Large intestine (tissue), 12 donors: ENCODE measurements at places on chromosomes 11 and 22. TPM values are rescaled to one million over a fixed set of nuclear protein-coding genes. Genes with fewer than 3 reads are reported as not detected.

GRCh38 chr11:11122749-11123148 lies 230.3 kb downstream of the CSNK2A3 start:
- DNase-seq = no peak

DNA sequence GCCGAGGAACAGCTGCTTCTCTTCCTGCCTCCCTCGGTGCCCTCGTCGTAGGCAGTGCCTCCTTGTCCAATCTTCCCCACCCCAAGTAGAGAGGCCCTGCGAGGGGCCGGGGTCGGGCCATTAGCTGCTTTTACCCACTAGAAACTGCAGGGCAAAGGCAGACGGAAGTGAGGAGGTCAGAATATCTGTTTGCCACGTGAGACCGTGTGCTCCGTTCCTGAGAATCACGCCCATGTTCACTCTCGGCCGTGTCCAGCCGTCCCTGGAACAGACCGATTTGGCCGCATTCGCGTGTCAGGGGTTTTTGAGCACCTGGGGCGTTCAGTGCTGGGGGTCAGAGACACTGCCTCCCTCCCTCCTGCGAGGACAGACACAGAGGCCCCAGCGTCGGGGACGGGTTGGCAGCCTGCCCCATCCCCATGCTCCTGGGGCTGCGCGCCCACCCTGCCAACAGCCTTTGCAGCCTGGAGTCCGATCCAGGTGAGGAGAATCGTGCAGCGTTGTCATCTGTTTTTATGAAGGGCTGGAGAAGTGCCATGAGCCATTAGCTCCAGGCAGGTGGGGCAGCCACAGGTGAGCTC lies 982.2 kb downstream of the BRD1 start:
- DNase-seq = no peak

DNA sequence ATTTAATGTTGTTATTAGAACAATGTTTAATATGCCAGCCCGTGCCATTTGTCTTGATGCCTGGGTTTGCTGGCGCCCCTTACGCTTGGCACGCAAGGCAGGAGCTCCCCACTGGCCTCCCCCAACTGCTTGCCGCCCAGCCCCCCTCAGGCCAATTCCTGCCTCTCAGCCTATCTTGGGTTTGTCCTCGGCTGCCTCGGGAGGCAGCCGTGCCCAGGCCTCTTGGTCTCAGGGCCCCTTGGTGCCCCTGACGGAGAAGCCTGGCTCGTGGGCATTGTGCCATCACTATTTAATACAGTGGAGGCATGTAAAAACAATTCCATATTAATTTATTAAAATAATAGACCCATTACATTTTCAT lies 119.8 kb downstream of the KCNQ1OT1 start:
- DNase-seq = no peak

- DNase-seq = peak; percentile 80
Observed at GRCh38 chr11:46554213-46555147, 39.3 kb downstream of the AMBRA1 start.

DNA sequence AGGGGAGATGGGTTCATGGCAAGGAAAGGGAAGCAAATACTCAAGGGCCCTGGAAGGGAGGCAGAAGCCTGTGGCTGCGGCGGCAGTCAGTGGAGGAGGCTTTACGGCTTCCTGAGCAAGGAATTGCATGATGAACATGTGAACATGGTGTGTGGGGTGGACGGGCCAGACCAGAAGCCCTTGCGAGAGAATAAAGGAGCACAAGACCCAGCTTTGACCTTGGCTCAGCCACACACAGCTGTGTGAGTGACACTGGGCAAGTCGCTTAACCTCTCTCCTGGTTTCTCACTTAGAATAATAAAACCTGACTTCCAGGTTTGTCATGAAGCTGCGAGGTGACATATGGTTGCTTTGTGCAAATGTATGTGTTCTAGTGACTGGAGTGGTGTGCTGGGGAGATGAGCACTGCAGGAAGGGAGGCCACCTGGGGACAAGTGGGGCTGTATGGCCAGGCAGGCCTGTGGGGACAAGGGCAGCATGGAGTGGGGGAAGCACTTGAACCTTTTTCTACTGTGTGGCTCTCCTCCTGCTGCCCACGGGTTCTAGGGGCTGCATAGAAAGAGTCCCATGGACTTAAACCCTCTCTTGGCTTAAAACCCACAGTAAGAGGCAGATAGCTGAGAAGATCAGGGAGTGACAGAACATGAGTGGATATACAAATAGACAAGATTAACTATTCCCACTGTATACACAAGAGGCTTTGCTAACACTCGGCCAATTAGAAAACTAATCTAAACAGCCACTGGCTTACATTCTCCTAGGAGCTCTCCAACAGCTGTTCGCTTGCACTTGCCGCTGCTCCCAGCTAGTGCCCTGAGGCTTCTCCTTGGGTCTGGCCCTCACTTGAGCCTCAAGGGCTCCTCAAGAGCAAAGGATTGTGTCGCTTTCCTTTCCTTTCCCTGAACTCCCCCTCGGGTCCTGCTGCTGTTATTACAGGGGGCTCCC lies 67.3 kb upstream of the CDON start:
- DNase-seq = no peak

DNA sequence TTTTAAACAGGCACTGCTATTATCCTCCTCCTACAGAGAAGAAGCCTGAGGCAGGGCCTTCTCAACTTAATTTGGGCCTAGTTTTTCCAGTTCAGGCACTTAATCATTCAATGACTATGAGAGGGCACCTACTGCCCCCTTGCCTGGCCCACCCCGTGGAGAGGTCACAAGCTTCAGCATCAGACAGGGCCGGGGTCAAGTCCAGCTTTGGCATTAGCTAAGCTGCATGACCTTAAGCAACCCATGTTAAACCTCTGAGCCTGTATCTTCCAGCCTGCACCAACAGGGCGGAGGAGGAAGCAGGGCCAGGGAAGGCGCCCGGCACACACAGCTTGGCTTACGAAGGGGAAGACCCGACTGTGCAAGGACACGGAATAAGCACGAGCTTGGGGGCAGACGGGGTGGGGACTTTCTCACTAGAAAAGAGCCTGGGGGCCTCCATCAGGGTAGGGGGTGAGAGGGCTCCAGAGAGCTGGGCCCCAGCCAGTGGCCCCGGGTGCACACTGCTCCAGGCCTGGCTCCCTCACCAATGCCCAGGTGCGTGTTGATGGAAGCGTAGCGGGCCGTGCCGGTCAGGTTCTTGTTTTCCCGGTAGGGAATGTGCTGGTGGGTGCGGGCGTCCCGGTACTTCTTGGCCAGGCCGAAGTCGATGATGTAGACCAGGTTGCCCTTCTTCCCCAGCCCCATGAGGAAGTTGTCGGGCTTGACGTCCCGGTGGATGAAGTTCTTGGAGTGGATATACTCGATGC lies 16.9 kb downstream of the CSNK1E start:
- DNase-seq = no peak

DNA sequence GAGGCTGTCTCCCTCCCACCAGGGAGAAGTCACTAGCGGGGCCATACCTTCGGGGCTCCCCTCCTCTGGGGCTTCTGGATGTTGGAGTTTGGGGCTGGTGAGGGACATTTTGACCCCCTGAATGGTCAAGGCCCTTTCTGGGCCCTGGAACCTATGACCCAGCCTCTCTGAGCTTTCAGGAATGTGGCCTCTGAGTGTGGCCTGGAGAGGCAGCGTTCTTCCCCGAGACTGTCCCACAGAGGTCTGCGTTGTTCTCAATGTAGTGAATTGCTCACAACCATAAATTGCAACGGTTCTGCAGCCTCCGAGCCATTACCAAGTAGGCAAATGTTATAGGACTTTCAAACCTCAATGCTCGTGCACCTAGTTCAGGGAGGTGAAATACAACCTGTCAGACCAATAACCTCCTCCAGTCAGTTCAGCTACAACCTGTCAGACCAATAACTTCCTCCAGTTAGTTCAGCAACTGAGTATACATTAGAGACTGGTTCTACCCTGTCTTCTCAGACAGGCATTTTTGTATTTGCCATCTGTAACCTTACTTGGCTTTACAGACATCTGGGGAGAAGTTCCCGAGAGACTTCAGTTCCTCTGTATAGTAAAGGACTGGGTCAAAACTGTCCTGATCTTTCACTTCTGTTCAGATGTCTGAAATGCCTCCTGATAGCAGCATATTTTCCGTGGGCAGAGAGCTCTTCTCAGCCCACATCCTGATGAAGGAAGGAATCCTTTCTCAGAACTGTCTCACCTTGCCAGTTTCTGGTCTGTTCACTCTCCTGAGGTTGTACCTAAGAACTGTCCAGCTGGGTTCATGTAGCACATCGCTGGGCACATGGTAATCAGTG lies 34.2 kb downstream of the MICAL2 start:
- DNase-seq = peak; percentile 58

GRCh38 chr11:111299101-111300026 lies 1.0 kb downstream of the POU2AF3 start:
- peak; percentile 78 for DNase-seq

DNA sequence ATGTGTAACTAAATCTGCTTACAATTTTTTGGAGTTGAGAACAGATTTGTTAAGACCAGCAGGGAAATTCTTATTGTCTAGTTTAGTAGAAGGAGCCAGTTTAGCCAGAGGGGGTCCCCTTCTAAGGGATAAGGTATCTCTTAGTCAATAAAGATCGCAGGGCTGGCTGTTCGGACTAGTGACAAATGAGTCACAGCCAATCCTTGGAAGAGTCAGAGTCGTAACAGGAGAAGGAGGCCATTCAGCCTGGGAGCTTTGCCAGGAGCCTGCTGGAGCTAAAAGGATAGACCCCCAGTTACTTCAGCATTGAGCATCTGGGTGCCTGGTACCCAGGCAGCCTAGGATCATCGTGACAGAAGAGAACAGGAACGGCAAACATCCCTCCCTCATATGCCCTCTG lies 191.6 kb upstream of the ARHGAP20 start:
- DNase-seq = no peak

- peak; percentile 51 for DNase-seq
Observed at GRCh38 chr22:39598017-39598965, 27.7 kb downstream of the CACNA1I start.

- DNase-seq = peak; percentile 84
Observed at GRCh38 chr11:33699515-33700062, 1.0 kb downstream of the C11orf91 start.

DNA sequence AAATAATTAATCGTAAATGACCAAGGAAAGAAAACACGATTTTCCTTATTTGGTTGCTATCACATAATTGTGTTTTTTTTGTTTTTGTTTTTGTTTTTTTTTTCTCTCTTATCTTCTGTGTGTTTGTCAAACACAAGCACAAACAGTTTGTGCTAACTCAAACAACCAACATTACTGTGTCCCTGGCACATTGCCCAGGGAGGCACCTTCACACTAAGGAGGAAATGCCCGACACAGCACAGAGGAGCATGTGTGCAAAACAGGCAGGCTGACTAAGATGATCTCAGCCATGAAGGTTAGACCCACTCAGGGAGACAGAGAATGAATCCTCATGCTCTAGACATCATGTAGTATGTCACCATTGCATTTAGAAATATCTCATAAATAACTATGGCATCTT lies 130.1 kb downstream of the SOX6 start:
- DNase-seq = peak; percentile 29

DNA sequence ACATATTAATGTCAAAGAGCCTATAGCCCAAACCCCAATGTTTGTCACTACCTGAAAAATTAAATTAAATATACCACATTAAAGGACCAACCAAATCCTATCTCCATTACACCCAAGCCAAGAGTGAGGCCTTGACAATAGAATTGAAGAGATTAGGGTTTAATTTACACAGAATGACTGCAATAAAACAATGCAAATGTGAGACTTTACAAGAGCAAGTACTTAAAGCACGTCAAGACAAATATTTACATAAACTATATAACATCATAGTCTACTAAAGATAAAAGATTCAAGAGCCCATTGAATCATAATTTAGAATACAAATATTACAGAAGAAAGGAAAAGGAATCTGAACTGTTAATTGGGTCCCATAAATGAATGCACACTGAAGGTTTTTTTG lies 85.6 kb downstream of the CADM1 start:
- DNase-seq = no peak

- no peak for DNase-seq
Observed at GRCh38 chr11:116579031-116579653, 193.6 kb downstream of the BUD13 start.

DNA sequence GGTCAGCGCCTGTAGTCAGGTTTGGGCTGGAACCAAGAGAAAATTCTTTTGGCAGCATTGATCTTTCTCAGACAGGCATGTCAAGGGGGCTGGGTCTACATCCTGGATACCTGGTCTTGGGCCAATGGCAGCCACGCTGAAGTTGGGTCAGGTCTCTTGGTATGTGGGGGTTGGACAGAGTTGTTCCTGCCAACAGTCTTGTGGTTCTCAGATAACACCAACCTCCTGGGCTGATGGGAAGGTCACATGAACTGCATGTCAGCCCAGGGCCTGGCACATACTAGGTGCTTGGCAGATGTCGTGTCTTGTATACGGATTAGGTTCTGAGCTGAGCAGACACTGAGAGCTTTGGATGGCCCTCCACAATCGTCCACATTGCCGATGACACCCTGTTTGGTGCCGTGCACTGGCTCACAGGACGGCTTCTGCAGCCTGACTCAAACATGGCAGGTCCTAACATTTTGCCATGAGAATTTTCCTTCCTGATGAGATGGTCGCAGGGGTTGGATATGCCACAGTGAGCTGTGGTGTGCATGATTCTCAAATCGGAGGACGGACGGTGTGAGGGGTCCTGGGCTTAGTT lies 42.0 kb downstream of the FBLN1 start:
- no peak for DNase-seq

DNA sequence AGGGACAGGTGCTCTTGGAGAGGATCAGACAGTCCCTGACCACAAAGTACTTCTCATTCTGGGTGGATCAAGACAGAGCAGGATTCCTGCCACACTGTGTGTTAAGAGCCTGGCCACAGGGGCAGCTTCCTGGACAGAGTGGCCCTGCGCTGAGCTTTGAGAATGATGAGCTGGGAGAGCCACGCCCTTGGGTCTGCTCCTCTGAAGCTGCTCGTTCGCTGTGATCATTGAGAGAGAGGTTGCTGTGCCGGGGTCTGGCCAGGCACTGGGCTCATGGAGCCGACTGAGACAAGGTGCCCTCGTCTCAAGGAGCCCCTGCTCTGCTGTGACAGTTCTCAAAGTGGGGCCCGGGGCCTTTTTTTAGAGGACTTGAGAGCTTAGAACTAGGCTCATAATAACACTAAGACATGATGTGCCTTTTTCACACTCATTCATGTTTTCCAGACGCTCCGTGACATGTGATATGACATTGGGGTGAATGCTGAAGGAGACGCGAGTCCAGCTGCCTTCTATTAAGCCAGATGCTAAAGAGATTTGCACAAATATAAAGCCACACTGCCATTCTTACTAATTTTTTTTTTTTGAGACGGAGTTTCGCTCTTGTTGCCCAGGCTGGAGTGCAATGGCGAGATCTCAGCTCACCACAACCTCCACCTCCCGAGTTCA lies 1.6 kb upstream of the MFRP start:
- DNase-seq = no peak

The GNAZ gene
- polyA plus RNA-seq = 4.6 TPM

The CASP5 gene
- 15.2 TPM for polyA plus RNA-seq

The FGF19 gene
- polyA plus RNA-seq = 0.04 TPM

The UCP3 gene
- 2.3 TPM for polyA plus RNA-seq

The CELSR1 gene
- polyA plus RNA-seq = 5.9 TPM

The DEUP1 gene
- polyA plus RNA-seq = 0.43 TPM

The SORL1 gene
- 31.0 TPM for polyA plus RNA-seq

The PRODH gene
- 197 TPM for polyA plus RNA-seq

The APLNR gene
- 22.8 TPM for polyA plus RNA-seq

The SCGB1D2 gene
- polyA plus RNA-seq = 0.13 TPM
